ENCODE measurements at places on chromosomes 3 and 15.
A peak's percentile ranks its signal among the peaks of the same experiment; 100 is the strongest.

DNA sequence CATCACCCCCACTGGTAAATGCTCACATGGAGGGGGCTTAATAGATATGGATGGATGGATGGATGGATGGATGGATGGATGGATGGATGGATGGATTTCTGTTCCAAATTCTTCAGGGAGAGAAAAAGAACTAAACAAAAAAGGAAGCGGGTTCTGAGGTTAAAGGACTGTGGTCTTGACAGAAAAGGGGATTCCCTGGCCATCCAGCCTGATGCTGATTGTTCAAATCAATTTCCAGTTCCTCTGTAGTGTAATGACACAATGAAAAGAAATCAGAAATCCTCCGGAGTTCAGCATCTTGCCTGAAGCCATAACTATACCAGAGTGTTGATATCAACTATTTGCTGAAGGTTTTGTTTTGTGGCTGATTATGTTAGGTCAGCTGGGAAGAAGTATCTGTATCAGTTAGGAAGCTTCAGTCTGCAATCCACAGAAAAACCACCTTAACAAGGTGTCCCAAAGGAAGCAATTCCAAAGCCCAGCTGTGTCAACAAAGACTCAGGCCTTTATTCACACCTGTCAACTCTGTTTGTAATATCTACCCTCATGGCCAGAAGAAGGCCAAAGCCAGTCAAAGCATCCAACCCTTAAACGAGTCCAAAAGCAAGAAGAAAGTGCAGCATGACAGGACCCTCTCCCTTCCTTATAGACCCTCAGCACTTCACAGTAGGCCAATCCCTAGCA is 24.5 kb upstream of the RASA2 start:
- DNase-seq = no peak

DNA sequence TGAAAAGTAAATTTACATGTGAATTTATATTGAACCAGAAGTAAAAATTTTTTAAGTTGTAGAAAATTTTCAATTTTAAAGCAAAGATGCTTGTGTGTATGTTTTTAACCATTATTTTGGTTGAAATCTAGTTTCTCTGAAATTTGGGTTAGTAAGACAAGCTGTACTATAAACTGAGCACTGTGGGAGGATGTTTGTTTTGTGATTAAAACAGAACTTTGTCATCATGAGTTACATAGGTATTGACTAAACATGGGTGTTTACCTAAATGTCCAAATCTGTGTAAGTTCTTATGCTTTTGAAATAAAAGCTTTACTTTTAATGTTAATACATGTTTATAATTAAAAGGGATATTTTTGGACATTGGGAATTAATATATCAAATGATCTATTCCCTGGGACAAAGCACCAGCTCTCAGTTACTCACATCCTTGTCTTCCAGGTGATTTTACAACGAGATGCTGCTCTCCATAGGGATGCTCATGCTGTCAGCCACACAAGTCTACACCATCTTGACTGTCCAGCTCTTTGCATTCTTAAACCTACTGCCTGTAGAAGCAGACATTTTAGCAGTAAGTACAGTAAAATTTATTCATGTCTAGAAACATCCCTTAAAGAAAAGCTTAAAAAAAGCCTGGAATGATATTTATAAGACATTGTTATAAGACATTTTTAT is 32.7 kb downstream of the RNF13 start:
- DNase-seq = no peak

- DNase-seq = no peak
Observed at GRCh38 chr3:187788984-187789857, 44.0 kb upstream of the BCL6 start.

DNA sequence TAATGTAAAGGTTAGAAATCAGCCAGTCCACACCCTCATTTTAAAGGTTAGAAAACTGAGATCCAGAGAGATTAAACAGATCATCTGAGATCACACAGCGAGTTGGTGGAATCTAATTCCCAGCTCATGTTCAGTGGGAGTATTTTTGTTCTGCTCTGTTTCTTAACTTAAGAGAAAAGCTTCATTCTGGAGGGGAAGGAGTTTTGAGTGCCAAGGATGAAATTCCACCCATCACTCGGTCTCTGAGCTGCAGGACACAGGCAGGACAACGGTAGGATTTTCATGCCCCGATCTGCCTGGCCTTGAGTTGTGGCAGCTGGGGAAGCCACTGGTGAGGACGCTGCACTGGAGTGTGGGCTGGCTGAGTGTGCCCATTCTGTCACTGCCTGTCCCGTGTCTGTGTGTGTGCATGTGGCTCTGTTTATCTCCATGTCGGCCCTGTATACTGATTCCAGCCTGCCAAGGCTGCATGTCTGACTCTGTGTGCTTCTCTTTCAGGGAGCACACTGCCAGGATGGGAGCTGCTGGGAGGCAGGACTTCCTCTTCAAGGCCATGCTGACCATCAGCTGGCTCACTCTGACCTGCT is 94.3 kb downstream of the CEMIP start:
- no peak for DNase-seq

DNA sequence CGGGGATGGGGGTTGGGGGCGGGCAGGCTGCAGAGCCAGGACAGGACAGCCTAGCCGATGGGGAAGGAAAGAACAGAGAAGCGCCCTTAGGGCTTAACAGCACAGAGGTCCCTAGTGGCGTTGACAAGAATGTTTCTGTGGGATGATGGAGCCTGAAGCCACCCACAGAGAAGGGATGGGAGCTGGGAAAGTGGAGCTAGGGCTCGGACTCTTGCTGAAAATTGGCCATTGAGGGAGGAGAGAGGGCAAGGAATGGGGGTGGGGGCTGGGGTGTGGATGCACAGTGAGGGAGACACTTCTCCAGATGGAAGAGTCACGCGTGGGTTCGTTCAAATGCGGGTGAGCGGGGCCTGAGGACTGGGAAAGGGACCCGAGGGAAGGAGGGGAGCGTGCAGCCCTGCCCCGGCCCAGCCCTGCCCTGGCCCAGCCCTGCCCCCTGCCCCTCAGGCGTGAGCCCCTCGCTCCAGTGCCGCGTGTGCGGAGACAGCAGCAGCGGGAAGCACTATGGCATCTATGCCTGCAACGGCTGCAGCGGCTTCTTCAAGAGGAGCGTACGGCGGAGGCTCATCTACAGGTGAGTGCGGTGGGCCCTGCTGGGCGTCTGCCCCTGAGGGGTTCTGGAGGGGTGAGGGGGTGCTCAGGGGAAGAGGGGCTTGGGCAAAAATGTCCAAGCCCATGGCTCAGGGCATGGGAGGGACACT is 832 bp downstream of the NR2E3 start:
- no peak for DNase-seq

DNA sequence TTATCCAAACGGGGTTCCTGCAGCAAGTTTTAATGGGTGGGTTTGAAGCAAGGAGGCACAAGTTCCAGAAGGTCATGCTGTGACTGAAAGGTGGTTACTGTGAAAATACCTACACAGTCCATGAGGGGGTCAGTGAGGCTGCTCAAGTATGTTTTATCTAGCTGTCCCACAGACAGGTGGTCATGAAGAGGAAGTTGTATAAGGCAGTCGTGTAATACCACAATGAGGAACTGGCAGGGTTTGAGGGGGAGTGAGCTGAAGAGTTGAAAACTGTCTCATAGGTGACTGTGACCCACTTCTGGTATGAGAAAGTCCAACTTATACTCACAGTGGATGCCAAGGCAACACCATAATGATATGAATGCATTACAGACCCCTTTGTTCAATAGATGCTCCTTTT is 856.8 kb downstream of the OTOL1 start:
- no peak for DNase-seq

DNA sequence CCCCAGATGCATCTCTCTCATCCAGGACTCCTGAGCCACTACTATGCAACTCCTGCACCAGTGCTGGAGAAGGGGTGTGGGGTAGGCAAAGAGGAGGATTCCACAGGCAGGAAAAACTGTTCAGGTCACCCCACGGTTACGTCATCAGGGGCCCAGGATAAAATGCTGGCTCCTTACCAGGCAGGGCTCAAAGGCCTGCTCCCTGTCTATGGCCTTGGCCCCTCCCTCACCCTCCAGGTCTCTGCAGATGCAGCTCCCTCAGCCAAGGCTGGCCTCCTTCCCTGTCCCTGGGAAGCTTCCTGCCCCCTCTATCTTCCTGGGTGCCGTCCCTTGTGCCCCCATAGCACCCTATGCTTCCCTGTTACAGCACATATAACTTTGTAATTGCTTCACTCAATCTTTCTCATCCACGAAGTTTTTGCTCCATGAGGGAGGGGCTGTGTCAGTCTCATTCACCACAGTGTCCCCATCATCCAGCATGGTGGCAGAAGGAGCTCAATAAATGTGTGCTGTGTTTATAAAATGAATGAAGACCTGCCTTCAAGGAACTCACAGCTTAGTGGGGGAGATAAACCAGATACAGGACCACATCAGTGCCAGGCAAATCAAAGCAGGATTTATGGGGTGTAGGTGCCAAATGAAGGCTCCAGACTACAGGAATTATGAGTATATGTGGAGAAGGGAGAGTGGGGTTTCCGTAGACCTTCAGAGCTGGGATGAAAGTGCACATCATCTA is 18.6 kb downstream of the KBTBD13 start:
- no peak for DNase-seq

DNA sequence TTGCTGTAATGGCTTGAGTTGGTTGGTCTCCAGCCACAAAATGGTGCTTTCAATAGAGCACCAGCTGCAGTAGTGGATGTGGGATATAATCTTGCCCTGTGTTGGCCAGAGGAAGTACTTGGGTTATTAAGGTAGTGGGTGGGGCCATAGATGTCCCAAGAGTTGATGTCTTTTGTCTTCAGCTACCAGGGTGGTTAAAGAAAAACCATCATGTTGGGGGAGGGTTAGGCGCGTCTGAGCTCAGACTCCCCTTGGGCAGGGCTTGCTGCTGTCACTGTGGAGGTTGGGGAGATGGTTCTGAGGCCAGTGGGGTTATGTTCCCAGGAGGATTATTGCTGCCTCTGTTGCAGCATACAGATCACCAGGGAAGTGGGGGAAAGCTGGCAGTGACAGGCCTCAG is 46.9 kb upstream of the GADL1 start:
- DNase-seq = no peak

DNA sequence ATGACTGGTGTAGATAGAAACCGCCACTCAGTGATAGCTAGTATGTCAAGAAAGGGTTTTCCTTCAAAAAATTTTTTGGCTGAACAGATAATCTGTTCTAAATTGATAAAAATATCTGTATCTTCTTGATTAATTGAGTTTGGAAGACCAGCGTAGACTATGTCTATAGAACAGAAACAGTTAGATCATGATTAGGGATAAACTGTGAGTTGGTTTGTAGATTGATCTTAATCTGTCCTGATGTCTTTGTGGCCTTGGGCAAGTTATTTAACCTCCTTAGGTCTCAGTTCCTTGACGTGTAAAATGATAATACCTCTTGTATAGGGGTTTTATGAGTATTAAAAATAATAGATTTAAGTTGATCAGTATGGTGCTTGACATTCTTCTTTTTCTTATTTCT is 4.7 kb downstream of the NFKBIZ start:
- DNase-seq = no peak

- no peak for DNase-seq
Observed at GRCh38 chr15:71541746-71542145, 268.6 kb upstream of the NR2E3 start.

GRCh38 chr15:65638681-65639089 is 16.9 kb downstream of the SLC24A1 start:
- DNase-seq = peak; percentile 52

DNA sequence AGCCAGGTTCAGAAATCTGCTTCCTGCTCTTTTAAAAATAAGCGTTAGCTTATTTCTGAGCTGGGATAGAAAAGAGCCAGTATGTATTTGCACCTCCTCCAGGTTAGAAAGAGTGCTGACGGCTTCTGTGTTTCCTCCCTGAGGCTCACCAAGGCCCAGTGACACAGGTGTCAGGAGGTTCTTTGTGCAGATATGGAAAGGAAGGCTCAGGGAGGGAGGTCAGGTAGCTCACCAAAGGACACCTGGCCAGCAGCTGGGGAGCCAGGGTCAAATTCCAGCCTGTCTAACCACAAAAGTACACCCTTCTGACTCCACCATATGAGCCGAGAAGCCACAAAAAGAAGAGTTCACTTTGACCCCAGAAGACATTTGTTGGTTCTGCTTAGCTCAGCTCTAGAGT is 201.0 kb upstream of the WNT5A start:
- no peak for DNase-seq

DNA sequence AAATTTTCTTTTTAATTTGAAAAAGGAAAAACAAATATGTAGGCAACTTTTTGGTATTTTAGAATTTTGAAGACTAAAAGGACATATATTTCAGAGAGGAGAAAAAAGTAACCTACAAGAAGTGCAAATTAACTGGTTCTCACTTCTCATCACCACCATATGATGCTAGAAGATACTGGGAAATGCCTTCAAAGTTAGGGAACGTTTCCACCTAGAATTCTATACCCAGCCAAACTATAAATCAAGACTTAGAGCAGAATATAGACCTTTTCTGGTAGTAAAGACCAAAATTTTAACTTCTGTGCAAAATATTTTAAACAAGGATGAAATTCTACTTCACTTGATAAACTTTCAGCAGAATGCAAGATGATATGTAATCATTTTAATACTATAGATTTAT is 112.3 kb upstream of the PHLDB2 start:
- DNase-seq = no peak

GRCh38 chr3:184583578-184584451 is 22.2 kb downstream of the EPHB3 start:
- DNase-seq = no peak

GRCh38 chr15:83955806-83956265 is 279.7 kb upstream of the GOLGA6L4 start:
- peak; percentile 15 for DNase-seq

GRCh38 chr3:94996743-94997142 is 933.9 kb downstream of the NSUN3 start:
- no peak for DNase-seq

GRCh38 chr3:3053974-3054373 is 56.2 kb downstream of the IL5RA start:
- DNase-seq = no peak

GRCh38 chr15:50261981-50262380 is 3.5 kb downstream of the HDC start:
- DNase-seq = no peak

DNA sequence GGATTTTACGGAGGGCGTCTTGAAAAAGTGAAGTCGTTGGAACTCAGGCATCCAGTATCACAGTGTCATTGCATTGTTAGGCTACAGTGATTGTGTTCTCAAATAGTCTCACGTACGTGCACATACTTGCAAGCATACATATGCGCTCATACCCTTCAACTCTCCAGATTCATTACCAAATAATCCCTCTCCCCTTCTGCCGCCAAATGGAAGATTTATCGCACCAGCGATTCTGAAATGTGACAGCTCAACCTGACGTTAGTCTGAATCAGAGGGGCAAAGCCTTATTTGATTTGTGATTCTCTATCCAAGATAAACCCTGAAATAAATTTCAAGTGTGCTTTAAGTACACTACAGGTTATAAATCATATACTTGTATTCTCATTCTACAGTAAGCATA is 119.4 kb downstream of the GADL1 start:
- DNase-seq = no peak

DNA sequence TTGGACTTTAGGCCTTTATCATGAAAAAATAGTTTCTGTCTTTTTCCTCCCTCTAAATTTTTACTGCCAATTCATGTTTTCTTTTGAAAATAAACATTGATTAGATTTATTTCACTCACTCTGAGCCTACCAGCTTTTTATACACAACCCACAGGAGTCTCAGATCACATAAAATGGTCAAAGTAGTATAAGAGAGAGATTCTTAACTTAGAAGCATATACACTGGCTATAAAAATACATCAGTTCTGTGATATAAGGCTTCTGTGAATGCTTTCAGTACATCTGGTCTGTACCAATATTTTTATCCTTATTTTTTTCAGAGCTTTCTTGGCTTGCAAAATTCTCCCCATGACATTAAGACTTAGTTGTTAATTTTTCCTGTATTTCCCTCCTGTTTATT is 117.0 kb upstream of the PTX3 start:
- no peak for DNase-seq

GRCh38 chr3:139472380-139473010 is 3.8 kb downstream of the RBP2 start:
- no peak for DNase-seq

All from inflammatory macrophage (primary cell).